ENCODE measurements at places on chromosomes 1 and 21.

DNA sequence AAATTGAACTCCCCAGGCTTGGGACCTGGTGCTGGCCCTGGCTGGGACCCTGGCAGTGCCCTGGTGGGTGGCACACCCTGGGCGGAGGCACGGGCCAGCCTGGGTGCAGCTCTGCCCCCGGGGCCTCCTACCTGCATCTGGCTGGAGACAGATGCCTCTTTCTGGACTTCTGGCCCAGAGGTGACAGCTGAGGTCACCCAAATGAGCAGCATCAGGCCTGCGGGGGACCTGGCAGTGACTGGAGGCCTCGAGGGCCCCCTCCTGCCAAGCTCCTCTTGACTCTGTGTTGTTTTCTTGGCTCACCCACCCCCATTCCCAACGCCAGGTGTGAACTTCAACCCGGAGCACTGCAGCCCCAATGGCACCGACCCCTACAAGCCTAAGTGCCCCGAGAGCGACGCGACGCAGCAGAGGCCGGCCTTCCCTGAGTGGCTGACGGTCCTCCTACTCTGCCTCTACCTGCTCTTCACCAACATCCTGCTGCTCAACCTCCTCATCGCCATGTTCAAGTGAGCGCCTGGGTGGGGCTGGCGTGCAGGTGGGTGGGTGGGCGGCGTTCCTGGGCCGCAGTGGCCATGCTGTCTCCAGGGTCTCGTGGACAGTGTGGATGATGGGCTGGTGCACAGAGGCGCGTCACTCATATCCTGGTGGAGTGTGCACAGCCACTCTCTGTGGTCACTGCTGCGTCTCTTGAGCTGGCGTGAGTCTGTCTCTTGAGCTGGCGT, 41.6 kb upstream of the LRRC3 start:
- no peak for DNase-seq

DNA sequence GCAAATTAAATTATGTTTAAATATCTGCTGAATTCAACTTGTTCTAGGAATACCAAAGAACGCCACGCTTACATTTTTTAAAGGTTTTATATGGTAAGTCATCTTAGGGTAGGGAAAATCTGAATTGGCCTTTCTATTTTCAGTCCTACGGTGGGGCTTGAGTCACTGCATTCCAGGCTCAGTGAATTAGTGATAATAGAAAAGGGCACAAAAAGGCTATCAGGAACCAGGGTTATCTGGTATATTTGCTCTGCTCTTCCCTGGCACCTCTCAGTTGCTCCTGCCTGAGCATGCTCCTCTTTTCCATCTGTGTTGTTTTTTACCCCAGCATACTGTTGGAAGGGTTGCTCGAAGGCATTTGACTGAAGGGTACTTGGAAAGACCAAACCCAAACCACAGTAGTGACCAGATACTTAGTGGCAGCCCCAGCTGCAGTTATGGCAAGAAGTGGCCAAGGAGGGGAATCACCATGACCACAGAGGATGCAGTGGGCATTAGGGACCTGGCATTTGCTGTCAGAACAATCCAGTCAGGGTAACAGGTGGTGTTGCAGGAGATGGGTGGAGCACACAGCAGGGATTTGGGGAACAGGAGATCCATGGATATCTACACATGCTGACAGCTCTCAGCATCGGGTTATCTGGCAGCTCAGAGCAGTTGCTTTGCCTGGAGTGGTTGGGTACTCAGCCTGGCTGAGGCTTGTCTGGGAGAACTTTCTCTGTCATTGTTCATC, 2.3 kb downstream of the OVAAL start:
- DNase-seq = no peak

- DNase-seq = no peak
Observed at GRCh38 chr1:229714964-229715603, 89.0 kb downstream of the URB2 start.

DNA sequence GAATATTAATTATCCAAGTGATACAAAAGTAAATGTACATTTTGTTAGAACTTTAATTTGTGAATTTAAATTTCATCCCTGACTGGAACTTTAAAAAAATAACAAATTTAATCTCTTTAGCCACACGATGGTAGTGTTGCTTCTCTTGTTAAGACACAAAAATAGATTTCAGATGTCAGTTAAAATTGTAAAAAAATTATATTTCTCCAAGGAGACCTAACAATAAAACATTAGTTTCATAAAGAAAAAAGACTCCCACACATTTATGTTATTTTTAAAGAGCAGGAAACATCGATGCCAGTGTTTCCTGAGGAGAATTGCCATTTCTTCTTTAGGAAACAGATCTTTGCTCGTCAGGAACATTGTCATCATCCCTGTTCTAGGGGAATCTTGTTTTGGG, 74.0 kb upstream of the DEPDC1 start:
- DNase-seq = no peak

- no peak for DNase-seq
Observed at GRCh38 chr1:62198069-62198780, 3.6 kb downstream of the L1TD1 start.

DNA sequence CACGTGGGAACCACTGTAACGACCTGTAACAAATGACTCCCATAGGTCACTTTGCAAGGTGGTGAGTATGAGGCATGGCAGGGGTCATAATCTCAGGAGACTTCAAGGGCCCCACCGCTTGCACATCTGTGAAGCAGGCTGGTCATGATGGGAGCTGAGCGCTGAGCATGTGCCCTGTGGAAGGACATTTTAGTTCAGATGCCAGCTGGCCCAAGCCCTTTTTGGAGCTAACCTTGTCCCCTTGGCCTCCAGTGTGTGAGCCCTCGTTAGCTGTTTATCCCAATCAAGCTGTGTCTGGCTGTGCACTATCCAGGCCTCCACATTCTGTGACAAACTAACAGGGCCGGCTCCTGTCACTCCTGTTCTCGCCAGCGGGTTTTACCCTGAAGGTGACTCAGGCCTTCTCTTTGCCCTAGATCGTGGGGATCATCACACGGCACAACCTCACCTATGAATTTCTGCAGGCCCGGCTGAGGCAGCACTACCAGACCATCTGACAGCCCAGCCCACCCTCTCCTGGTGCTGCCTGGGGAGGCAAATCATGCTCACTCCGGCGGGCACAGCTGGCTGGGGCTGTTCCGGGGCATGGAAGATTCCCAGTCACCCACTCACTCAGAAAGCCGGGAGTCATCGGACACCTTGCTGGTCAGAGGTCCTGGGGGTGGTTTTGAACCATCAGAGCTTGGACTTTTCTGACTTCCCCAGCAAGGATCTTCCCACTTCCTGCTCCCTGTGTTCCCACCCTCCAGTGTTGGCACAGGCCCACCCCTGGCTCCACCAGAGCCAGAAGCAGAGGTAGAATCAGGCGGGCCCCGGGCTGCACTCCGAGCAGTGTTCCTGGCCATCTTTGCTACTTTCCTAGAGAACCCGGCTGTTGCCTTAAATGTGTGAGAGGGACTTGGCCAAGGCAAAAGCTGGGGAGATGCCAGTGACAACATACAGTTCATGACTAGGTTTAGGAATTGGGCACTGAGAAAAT, 7.6 kb downstream of the NPPA start:
- no peak for DNase-seq

- DNase-seq = no peak
Observed at GRCh38 chr1:229108598-229109201, 162.2 kb upstream of the RAB4A start.

GRCh38 chr1:201250326-201251011, 32.8 kb upstream of the PKP1 start:
- DNase-seq = no peak

- DNase-seq = no peak
Observed at GRCh38 chr1:229487181-229487580, 21.0 kb downstream of the NUP133 start.

DNA sequence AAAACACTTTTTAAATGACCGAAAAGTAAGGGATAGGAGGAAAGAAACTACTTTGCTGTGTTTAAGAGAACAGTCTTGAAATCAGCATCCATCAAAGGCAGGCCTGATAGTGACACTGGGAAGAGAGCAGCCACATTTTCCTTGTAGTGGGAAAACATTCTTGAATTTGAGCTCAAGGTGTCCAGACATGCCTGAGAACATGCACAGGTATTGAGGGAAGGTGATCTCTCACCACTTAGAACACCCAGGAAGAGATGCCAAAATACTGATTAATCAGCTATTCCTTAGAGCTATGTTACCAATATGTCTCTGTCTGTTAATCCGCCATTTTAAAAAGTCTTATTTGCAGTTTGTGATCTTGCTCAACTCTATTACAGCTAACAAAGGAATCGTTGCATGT, 25.9 kb downstream of the IL12RB2 start:
- no peak for DNase-seq

DNA sequence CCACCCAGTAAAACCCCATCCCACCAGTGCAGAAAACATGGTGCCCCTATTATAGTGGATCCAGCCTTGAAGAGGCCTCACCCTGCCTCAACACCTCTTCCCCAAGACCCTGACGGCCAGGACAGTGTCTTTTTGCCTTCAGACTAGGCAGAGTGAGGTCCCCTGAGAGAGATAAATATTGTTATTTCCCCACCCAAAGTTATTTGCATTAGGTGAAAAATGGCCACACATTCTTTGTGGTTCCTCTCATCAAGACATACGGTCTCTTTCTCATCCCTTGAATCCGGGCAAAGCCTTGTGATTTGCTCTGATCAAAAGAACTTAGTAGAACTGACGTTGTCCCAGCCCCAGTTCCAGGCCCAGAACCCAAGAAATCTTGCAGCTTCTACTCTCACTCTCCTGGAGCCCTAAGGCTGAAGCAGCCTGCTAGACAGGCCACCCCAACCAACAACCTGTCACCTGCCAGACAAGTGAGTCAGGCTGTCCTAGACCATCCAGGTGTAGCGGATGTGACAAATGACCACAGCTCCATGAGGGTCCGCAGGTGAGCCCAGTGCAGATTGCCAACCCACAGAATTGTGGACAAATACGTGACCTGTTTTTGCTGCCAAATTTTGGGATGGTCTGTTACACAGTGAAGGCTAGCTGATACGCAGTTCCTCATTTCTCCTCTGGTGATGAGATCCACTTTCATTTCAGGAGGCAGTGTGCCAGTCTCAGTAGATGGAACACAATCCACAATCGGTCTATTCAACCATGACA, 8.1 kb upstream of the SSU72 start:
- DNase-seq = no peak

DNA sequence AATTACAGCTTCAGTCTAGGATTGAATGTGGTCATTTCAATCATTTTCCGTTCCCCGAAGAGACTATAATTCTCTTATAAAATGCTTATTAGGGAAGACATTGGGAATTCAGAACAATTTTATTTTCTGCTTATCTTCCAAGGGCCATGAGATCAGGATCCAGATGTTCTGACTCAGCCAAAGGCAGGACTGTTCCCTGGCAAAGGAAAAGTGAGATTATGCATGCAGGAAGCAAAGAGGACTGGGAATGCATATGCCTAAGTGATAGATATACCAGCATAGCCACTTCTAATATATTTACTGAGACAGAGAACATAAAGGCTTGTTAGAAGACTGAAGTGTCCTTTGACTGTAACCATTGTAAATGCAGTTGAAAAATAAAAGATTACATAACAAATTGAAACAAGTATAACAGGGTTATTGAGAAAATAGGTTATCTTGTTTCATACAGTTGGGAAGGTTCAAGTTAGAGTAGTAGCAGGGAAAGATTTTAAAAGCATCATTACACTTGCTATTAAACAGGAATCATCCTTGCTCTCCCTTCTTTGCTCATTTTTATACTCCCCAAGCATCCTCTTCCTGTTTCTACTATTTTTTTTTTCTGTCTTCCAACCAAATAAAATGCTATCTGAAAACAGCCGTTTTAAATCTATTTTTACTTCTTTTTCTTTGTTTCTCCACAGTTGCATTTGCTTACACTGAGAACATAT, 439.6 kb upstream of the ADAMTS5 start:
- DNase-seq = no peak

DNA sequence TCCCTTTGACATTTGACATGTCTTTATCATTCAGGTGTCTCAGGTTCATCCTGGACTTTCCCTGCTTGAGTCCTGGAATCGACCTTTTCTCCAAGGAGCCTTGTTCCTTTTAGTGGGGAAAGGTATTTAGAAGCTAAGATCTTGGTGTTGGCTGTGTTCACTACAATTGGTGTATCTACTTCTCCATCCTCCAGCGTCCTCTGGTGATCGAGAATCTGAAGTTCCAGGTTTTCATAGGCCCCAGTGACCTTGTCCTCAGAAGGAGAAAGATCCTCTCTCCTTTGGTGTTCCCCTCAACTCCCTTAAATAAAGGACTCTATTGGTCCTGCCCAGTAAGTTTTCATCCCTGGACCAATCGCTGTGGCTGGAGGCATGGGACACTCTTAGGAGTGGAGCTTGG, 22.1 kb downstream of the MROH7 start:
- DNase-seq = no peak

DNA sequence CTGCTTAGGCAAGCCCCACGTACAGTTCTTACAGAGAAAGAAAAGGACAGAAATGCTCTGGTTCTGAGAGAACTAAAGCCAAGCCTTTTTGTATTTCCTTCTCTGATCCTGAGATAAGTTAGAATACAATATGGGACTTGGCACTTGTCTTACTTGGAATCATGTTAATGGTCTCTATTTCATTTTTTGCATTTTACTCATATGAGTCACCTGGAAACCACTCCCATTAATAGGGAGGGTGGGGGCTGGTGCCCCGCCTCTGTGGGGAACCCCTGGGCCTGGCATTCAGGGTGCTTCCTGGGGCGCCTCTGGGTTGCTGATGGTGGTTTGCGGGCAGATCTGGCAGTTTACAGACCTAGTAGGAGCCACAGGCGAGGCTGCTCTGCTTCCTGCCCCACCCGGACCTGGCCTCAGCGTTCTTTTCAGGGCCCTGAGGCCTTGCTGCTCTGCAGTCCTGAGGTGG, 26.7 kb downstream of the TSPAN2 start:
- DNase-seq = no peak

- DNase-seq = no peak
Observed at GRCh38 chr21:45850181-45850580, 131.4 kb upstream of the COL6A1 start.

GRCh38 chr1:156489935-156490293, 10.7 kb downstream of the MEF2D start:
- no peak for DNase-seq

- no peak for DNase-seq
Observed at GRCh38 chr1:212624976-212625501, 16.5 kb downstream of the ATF3 start.

DNA sequence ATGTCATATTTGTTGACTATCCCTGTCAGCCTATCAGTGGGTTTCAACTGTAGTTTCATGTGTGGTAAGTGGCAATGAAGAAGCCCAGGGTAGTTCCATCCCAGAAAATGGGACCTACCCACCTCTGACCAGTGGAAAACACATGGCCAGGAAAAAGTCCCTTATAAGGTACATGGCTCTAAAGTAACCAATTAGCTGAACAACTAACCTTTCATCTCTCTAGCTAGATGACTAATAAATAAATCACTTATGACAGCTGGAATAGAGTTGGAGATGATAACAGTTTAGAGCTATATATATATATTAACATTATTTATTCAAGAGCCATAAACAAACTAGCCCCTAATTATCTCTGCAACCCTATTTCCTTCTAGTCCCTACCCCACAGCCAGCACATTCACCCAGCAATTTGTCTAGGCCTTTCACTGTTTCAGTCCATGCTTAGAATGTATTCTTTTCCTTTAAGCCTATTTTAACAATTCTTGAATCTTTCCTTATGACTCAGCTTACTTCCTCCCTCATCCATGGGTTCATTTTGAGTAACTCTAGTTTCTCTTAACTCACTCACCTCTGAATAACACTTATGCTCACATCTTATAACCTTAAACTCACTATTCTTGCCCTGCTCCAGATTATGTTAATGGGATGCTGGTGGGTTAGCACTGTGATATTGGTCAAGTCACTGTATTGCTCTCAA, 83.7 kb downstream of the TNFSF18 start:
- no peak for DNase-seq

Measured in neural crest cell (in vitro differentiated cells).